Fibroblast of skin of left biceps (primary cell): ENCODE measurements at places on chromosomes 5 and 9.

DNA sequence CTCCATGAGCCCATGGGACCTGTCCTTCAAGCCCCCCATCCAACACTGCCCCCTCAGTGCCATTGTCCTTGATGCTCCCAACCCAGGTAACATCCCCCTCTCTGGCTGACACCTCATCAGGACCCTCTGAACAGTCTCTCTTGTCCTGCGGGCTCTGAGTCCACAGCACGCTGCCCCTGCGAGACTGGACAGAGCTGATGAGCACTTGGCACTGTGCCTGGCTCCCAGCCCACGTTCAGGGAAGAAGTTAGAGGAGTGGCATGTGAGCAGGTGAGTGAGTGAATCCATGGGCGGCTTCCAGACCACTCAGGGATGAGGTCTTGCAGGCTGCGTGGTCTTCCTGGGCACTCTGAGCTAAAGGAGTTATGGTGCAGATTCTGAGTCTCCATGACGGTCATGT lies 70.7 kb downstream of the PAX5 start:
- DNase-seq, result no peak

DNA sequence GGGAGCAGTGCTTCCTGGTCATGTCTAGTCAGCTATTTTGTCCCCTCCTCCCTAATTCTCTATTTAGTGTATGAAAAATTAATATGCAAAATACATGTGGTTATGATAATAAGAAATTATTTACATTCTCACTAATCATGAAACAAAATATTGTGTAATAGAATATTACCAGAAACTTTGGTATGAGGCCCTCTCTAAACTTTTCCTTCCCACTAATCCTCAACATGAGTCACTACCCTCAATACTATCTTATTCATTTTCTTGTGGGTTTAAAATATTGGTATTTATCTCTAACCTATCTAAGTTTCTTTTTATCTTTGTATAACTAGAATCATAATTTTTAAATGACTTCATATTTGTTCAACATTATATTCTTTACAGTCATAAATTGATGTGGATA lies 545.9 kb upstream of the PTPRD start:
- no peak for DNase-seq

DNA sequence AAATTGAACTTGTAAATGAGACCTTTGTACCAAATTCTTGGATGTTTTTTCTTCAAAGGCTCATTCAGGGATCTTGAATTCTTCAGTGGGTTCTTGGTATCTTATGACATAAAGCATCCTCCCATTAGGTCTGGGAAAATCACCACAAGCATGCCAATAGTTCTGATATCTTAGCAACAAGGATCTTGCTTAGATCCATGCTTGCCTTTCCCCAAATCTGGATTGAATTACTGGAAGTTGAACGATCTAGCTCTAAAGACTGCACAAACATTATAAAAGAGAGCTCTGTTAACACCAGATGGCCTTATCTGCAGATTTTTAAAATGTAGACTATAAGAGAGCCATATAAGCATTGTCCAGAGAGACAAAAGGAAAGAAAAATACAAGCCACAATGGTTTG lies 266.3 kb downstream of the RAB3C start:
- peak; percentile 15 for DNase-seq

GRCh38 chr9:33311953-33312352 lies 21.6 kb downstream of the NFX1 start:
- no peak for DNase-seq

DNA sequence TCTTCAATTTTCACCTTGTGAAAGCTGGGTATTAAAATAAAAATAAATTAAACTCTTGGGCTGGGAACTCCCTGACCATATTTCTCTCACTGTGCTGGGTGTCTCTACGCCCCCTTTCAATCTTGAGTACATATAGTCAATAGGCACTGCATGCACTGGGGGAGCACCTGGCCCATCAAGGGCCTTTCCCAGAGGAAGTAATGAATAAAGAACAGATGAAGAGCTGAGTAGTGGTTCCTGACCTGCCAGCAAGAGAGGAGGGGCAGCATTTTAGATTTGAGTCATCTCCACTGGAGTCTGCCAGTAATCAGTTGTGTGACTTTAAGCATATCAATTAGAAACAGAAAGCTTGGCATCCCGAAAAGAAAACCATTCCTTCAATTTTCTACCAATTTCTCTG lies 6.2 kb downstream of the MAPKAP1 start:
- no peak for DNase-seq

DNA sequence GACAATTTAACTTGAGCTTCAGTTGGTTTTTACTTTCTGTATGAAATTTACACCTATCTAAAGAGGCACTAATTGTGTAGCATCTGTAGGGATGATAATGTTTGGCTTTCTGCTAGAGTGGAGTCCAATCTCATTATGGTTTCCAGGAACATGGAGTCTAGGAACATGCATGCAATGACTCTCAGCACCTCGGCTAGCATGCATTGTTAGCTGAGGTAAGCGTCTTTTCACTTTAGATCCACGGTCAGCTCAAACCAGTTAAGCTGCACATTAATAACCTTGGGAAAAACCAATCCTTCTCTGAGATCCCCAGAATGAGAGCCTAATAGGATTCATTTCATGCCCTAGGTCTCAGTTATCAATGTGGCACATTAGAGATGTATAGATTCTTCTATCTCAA lies 7.8 kb upstream of the GDA start:
- no peak for DNase-seq

DNA sequence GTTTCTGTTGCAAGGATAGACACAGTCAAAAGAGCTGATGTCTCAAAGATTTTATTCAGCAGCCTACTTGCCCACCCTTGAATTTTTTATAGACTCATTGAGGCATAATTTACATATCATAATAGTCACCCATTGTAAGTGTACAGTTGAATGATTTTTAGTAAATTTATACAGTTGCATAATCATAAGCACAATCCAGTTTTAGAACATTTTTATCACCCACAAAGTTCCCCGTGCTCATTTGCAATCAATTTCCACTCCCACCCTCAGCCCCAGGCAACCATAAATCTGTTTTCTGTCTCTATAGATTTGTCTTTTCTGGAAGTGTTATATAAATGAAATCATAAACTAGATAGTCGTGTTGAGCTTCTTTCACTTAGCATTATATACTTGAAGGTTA lies 517.7 kb downstream of the TLE1 start:
- DNase-seq, result no peak

GRCh38 chr5:169305366-169305765 lies 4.4 kb upstream of the SLIT3 start:
- DNase-seq, result no peak

GRCh38 chr9:4146293-4146692 lies 153.6 kb downstream of the GLIS3 start:
- DNase-seq, result no peak

- DNase-seq, result no peak
Measured at GRCh38 chr5:106205916-106206571, 1464.7 kb downstream of the EFNA5 start.

- DNase-seq, result no peak
Measured at GRCh38 chr5:125189531-125189941, 443.1 kb upstream of the ZNF608 start.

GRCh38 chr9:131732061-131732526 lies 7.8 kb downstream of the RAPGEF1 start:
- no peak for DNase-seq

DNA sequence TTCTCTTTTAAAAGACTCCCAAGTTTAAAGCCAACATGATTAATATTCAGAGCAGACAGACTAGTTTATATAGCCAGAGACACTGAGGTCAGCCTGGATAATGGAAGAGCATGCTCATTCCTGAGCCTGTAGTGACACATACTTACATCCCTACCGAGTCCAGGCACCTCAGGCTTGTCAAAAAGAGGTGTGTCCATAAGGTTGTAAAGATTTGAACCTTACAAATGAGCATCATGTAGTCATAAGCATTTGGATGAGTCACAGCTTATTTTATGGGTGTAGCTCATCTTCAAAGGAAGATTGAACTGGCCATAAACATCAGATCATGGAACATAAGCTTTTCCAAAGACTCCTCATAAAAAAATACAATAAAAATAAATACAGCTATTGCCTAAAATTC lies 333.5 kb downstream of the EFNA5 start:
- no peak for DNase-seq
